ENCODE measurements at places on chromosomes 4 and X.

DNA sequence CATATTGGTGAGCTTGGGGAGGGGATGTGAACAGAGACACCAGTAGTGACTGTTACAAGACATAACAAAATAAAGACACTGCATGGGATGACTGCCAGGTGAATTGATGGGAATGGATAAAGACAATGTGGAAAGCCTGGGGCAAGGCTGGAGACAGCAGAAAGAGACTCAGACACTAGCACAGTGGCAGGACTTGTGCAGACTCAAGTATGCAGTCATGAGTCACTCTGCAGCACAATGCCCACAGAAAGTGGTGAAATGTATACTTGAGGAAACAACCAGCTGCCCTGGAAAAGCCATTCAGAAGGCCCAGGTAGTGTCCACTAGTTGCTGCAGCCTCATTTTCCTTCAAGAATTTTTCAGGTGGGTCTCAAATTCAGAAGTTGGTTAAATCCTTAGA is 452.3 kb downstream of the MID1IP1 start:
- DNase-seq = no peak

- DNase-seq = peak; percentile 84
Observed at GRCh38 chr4:2263926-2264321, 2.0 kb upstream of the MXD4 start.

DNA sequence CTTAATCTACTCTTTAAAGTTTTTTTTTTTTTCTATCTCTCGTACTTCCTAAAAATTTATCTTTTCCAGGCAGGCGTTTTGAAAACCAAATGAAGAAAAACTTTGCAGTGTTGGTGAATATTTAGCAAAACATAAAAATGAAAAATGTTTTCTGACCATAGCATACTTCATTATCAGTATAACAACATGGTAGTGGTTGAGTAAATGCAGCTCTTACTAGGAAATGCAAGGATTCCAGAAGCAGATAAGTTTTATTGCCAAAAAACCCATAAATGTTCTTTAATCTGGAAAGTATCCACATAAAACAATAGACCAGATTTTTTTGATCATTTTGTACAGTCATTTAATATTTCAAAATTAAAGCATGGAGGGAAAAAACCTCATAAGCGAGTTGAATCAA is 136.9 kb upstream of the GUCY1A1 start:
- no peak for DNase-seq

- DNase-seq = peak; percentile 80
Observed at GRCh38 chr4:82372517-82373485, 990 bp downstream of the HNRNPD start.

- no peak for DNase-seq
Observed at GRCh38 chrX:124332481-124333424, at the start of gene TEX13D. TEX13D (plus strand) TSS chrX:124332660; CDS start chrX:124332918, 258 bp downstream.

DNA sequence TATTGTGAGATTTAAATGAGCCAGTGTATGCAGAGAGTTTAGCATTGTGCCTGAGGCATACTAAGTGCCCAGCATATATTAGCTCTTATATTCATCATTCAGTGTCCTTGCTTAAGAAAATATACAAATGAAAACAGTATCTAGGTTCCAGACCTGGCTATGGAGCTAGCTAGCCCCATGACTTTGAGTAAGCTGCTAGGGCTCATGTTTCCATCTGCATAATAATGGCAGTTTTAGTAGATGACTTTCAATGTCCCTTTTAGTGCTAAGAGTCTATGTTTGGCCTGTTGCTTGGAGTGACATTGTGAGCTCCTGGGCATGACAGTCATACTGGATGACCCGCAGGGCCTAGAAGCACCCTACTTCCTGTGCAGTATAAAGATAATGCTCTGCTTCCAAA is 435.3 kb downstream of the ZIC3 start:
- DNase-seq = no peak

DNA sequence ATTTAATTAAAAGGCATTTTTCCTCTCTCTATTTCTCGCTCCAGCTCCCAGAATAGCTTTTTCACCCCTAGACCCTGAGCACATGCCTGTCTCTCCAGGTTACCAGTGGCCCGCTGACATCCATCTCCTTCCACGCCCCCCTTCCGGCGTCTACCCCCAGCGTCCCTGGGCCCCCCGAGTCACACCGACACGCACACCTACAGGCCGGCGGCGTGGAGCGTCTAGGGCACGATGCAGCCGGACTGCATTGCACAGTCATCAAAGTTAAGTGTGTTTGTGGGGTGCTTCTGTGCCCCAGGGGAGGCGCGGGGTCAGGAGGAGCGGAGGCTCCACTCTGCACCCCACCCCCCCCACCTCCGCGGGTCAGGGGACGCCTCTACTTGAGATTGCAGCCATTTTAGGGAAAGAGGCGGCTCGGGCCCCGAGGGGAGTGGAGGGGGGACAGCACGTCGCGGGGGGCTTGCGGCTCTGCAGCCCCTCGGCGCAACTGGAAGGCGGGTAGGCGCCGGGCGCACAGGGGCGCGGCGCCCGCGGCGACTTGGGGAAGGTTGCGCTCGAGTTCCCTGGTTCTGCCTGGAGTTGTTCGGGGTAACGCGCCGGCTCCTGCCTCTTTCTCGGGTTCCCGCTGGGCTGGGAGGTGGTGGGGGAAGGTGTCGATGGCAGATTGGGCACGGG is 112.7 kb downstream of the DHX15 start:
- DNase-seq = no peak

- no peak for DNase-seq
Observed at GRCh38 chr4:90888571-90888970, 761.4 kb downstream of the CCSER1 start.

Measured in MM.1S (cell line).